ENCODE measurements at places on chromosomes 5 and 9. TPM values are rescaled to one million over a fixed set of nuclear protein-coding genes. Genes with fewer than 3 reads are reported as not detected.

GRCh38 chr5:19605846-19606407 is 382.1 kb downstream of the CDH18 start:
- no peak for DNase-seq

DNA sequence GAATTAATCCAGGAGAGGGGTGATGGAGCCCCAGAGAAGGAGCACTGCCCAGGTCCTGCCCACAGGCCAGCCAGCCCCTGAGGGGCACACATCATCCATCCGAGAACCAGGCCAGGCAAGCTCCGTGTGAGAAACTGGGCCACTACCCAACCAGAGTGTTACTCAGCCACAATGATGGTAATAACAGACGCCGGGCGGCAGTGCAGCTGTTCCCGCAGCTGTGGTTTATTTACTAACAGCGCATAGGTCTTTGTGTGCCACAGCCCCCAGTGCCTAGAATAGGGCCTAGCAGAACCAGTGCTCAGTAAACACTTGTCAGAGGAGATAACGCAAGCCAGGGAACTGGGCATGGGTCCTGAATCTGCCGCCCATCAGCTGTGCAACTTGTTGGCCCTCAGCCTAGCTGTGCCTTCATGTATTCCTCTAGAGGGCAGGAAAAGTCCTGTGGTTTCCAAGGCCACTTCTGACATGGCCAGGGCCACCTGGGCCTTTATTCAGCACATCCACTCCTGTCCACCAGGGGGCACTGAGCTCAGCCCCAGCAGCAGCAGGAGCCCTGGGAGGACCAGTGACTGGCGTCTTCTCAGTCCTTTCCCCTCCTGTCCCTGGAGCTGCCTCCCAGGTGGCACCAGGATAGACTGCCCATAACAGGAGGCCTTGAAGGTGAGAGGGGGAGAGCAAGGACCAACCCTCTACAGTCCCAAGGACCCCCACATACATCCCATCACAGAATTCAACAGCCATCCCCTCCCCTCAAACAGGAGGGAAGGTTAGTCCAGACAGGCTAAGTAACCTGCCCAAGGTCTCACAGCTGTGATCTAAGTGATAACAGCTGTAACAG is 2.1 kb downstream of the MXD3 start:
- DNase-seq = peak; percentile 69

GRCh38 chr5:141514330-141515133 is 25.7 kb downstream of the PCDHGC5 start:
- peak; percentile 54 for DNase-seq

DNA sequence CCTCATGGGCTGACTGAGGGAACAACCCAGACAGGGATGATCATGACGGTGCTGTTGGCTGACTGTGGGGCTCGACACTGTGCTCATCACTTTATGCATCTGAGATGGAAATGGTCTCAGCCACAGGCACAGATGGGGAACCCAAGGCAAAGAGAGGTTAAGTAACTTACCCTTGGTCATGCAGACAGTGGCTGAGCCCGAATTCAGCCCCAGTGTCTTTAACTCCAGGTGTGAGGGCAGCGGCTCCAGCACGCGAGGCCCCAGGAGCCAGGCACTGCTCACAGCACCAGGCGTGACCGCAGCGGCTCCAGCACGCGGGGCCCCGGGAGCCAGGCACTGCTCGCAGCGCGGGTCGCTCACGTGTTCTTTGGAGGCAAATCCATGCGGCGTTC is 45.3 kb upstream of the FCN1 start:
- DNase-seq = no peak

DNA sequence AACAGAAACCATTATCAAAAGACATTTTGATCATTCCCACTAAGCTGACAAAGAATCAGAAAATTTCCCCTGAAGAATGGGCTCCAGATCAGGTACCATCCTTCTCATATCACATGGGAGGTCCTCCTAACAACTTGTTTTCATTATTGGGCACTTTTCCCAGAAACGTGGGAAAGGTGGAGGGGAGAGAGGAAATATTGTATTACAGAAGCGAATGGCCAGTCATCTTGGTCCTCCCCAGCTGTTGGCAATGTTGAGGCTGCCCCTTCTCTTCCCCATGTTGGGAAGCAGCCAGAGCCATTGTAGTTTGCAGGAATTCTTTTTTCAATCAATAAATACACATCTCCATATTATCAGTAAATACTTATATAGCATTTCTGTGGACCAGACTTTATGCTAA is 126.2 kb upstream of the ZNF608 start:
- no peak for DNase-seq

DNA sequence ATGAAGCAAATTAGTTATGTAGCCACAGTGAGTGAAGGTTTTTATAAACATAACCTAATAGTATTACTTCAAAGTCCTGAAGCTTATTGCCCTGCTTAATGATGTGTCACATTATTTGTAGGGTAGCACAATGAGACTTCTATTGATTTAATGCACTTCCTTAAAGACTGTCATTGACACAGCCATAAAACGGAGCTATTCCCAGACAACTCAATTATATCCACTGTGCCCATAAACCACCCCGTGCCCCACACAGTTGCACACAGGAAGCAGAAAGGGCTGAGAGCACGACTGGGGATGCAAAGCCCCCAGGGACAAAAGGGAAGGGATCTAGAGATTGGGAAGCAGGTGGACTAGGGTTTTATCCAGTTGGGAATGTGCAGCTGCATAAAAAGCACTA is 37.0 kb downstream of the TRIM32 start:
- no peak for DNase-seq

DNA sequence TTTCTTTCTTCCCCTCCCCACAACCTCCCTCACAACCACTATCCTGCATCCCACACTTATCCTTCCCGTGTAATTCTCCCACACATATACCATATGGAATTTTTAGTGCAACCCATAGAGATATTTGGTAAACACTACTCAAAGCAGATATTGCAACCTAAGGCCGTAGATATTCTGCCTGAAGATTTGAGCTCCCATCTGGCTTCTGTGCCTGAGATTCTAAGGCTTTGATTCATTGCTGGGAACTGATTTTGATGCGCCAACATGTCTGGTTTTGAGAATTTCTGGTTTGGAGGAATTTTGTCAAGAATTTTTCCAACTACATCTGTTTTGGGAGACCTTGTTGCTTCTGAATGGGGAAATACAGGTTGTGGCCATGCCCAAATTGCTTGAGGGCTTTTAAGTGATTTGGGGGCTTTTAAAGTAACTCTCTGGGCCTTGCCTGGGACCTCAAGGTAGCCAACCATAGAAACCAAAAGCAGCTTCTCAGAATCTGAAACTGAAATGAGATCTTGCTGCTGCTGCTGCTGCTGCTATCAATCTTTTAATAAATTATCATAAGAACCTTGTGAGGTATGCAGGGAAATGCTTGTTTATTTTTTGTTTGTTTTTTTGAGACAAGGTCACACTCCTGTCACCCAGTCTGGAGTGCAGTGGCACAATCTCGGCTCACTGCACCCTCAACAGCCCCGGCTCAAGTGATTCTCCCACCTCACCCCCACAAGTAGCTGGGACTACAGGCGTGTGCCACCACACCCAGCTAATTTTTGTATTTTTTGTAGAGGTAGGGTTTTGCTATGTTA is 36.2 kb downstream of the PLAC8L1 start:
- no peak for DNase-seq

DNA sequence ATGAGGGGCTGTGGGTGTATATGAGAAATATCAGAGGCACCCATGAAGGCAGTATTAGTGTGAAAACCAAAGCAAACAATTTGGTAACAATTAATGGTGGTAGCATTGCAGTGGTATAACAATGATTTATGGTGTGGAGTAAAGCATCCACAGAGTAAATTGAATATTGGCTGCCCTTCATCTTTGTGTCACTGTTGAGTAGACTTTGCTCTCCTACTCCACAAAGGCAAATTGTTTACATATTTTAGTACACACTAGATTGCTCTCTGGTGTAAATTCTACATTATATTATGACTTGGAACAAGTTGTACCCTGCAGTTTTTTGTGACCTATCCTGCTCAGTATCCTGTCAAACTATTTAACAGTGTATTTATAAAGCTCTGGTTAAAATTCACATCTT is 455.5 kb upstream of the RORB start:
- no peak for DNase-seq

GRCh38 chr9:88605512-88606362 is 70.8 kb downstream of the NXNL2 start:
- DNase-seq = peak; percentile 75

DNA sequence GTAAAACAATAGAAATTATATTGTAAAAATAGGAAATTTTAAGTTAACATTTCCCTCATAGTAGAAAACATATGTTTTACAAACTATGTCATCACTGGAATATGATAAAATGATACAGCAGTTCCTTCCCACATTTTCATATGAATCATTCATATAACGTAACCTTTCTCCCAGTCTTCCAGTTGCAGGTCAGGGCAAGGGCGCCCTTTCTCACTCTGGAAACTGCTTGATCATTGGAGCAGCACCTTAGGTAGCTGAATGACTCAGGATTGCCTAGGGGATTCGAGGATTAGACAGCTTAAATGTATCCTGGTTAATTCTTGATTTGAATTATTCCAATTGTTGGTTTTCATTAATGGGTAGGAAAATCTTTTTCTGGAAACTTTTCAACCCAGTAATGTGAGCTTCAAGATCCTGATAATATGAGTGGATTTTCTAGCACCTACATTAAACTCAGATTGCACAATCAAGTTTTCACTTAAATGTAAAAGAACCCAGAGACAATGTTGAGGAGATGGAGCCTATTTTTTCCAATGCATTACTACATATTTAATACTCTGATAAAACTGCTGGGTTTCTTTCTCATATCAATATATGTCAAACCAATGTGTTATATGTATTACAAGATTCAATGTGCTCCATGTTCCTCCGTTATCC is 32.6 kb upstream of the ANXA1 start:
- peak; percentile 62 for DNase-seq

DNA sequence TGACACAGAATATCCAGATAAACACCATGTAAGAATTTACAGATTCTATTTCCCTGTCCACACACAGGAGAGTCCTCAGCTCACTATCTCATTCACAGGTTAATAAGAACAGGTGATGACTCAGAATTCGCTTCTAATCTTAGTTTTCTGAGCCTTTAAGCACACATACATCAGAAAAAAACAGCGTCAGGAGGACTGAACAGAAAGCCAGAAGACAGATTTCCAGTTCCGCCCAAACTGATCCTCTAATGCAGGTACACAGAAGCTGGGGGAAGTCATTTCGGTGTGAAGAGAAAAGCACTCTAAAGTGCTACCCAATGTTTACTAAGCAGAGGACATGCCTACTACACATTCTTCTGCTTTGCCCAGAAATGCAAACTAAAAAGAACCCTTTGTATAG is 1.6 kb downstream of the CEMIP2 start:
- DNase-seq = no peak

- no peak for DNase-seq
Observed at GRCh38 chr9:15824310-15824709, 271.5 kb downstream of the CCDC171 start.

DNA sequence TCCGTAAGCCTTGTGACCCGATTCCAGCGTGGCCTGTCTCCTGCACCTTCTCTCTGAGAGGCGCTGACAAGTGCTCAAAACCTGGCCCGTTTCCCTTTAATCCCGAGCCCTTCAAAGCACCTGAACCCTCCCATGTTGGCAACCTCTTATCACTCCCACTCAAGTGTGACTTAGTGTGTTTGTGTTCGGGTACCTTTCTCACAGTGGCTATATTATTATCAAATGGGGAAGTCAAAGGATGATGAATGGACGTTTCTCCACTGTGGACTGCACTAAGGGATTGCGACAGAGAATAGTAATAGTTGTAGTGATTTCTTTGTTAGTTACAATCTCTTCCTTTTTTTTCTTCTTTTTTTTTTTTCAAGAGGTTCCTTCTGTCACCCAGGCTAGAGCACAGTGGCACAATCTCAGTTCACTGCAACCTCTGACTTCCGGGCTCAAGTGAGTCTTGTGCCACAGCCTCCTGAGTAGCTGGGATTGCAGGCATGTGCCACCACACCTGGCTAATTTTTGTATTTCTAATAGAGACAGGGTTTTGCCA is 65.4 kb upstream of the TNFSF8 start:
- DNase-seq = no peak

Gene WDR38
- not detected for total RNA-seq

Gene GAS1
- 136 TPM for total RNA-seq

Gene FGD3
- under 0.01 TPM for total RNA-seq

Gene THBS4
- under 0.01 TPM for total RNA-seq

Gene KIAA1958
- 1.7 TPM for total RNA-seq

Gene IL13
- total RNA-seq = not detected

Gene TAF1L
- not detected for total RNA-seq

Gene AFAP1L1
- total RNA-seq = 11.9 TPM
